ENCODE measurements at places on chromosomes 11 and 22. TPM values are rescaled to one million over a fixed set of nuclear protein-coding genes. Genes with fewer than 3 reads are reported as not detected.

The SULT4A1 gene
- total RNA-seq = 0.28 TPM

The RIMBP3B gene
- not detected for total RNA-seq

The CCDC89 gene
- total RNA-seq = 0.59 TPM

The CD3E gene
- 0.74 TPM for total RNA-seq

The KCNQ1OT1 gene
- 0.47 TPM for total RNA-seq

The ART1 gene
- total RNA-seq = 0.24 TPM

The SUSD2 gene
- 2.8 TPM for total RNA-seq

The C22orf15 gene
- not detected for total RNA-seq

The DNAJB13 gene
- total RNA-seq = not detected

The NAALADL1 gene
- 4.2 TPM for total RNA-seq

The SAA4 gene
- not detected for total RNA-seq

Measured in heart right ventricle (tissue), 16 donors.